Activated naive CD4-positive, alpha-beta T cell treated with anti-CD3 and anti-CD28 coated beads for 36 hours (primary cell): ENCODE measurements at places on chromosomes 3 and 15. TPM values are rescaled to one million over a fixed set of nuclear protein-coding genes. Genes with fewer than 3 reads are reported as not detected.

GRCh38 chr3:133884054-133884886 is 11.4 kb downstream of the RAB6B start:
- H3K36me3 ChIP-seq, result no peaks in the 10 kb centered on the region
- no peak overlapping the region for H3K4me3 ChIP-seq
- DNase-seq, result no peak
- H3K4me1 ChIP-seq, result peaks cover 4% of the 10 kb centered on the region

- no peak overlapping the region for H3K27ac ChIP-seq
- DNase-seq, result no peak
- no peaks in the 10 kb centered on the region for H3K4me1 ChIP-seq
- no peak overlapping the region for H3K4me3 ChIP-seq
- H3K36me3 ChIP-seq, result no peaks in the 10 kb centered on the region
- peaks cover 5% of the 10 kb centered on the region for H3K27me3 ChIP-seq
These were observed 438.2 kb upstream of the ARRDC4 start for GRCh38 chr15:97522347-97522746.

- DNase-seq, result no peak
- peaks cover 5% of the 10 kb centered on the region for H3K4me1 ChIP-seq
- no peaks in the 10 kb centered on the region for H3K27me3 ChIP-seq
- no peaks in the 10 kb centered on the region for H3K36me3 ChIP-seq
- no peak overlapping the region for H3K4me3 ChIP-seq
These were observed 28.4 kb downstream of the PLS1 start for GRCh38 chr3:142624341-142625152.

DNA sequence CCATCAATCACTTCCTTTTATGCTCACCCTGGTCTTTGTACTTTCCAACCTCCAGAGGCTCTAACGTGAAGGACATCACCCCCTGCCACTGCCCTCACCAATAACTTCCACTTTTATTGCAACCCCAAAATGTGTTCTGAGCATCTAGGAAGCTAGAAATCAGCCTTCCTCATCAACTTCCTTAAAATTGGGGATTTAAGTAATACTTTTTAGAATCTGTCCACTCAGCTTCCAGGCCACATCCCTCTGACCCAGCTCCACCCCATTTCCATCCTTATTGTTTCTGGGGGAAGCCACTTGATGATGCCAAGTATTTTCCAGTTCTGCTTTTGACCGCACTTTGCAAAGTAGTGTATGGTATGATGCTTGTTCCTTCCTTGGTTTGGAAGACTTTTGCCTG is 73.5 kb upstream of the XCR1 start:
- H3K36me3 ChIP-seq, result no peaks in the 10 kb centered on the region
- H3K4me3 ChIP-seq, result no peak overlapping the region

GRCh38 chr15:67878712-67879206 is 38.9 kb upstream of the RNU6-1 start:
- no peak overlapping the region for H3K4me3 ChIP-seq
- H3K4me1 ChIP-seq, result peaks cover 12% of the 10 kb centered on the region
- H3K27me3 ChIP-seq, result peaks cover 2% of the 10 kb centered on the region
- no peaks in the 10 kb centered on the region for H3K36me3 ChIP-seq
- H3K27ac ChIP-seq, result no peak overlapping the region

DNA sequence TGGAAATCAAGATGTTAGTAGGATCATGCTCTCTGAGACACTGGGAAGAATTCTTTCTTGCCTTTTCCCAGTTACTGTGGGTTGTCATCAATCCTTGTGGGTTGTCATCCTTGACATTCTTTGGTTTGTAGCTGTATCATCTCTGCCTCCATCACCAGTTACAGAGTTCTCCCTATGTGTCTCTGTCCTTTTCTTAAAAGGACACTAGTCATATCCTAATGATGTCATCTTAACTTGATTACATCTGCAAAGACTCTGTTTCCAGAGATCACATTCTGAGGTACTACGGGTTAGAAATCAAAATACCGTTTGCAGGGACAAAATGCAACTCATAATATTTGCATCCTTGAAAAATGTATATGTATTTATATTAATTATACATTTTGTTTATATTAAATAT is 500.4 kb downstream of the ZBBX start:
- no peak for DNase-seq
- no peaks in the 10 kb centered on the region for H3K36me3 ChIP-seq

AADACL2 gene
- total RNA-seq, result not detected
